ENCODE measurements at places on chromosomes 4 and X.

DNA sequence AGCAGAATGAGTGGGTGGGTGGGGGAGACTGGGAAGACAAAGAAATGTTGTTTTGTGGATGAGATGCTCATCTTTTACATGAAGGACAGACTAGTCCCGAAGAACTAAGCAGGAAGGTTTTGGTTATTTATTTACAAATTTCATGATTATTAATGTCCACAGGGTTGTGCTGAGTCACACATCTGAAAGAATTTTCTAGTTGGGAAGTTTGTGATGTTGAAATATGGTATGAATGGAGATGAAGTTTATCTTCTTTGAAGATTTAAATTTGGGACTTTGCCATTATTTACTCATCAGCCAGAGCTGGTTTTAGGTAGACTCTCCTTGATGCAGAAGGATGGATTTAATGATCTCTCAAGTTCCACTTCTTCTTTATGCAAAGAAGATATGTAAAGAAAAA is 75.5 kb downstream of the MOSPD2 start:
- no peak for DNase-seq

GRCh38 chr4:43567644-43568043 is 675.1 kb downstream of the GRXCR1 start:
- DNase-seq: no peak

DNA sequence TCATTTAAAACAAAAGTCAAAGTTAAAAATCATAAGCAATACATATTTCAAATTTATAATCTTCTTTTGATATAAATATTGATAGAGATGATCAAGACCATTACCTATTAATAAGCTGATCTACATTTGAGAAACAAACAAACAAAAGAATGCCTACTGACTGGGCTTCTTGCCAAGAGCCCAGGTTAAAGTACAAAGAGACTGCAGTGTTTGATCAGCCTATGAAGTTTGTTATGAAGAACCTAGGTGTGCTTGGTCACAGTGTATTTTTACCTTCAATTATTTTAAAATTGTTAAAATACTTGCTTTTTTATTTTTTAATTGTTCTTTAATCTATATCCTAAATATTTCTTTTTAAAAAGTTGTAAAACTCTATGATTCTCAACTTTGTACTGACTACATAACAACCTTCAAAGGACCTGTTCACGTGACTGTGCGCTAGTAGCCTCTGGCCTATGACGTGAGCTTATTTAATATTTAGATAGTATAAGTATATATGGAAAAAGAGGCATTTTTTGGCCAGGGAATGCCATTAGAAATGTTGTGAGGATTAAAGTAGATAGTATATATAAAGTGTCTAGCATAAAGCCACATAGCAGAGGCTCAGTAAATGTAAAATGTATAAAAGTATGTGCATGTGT is 11.4 kb upstream of the SLC39A8 start:
- no peak for DNase-seq

- no peak for DNase-seq
Measured at GRCh38 chr4:28976369-28976768, 1743.8 kb upstream of the PCDH7 start.

DNA sequence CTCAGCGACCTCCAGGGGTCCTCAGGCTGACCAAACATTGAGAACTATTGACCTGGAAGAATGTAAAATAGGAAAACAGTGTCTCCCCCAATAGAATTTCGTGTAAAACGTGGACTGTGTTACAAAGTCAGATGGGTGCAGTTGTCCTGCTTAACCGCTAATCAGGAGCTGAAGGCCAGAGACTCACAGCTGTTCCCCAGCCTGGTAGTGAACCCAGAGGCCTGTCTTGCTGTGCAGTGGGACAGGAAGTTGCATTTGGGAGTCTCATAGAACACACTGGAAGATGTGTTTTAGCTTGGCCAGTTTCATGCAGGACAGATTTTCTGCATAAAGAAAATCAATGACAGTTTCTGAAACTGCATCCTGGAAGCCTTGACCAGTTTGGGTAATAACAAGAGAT is 151.5 kb downstream of the PTTG2 start:
- no peak for DNase-seq

Measured in suppressor macrophage (primary cell).